ENCODE measurements at places on chromosomes 13 and 19.

GRCh38 chr19:49058562-49058961 lies 1.0 kb upstream of the CGB7 start:
- DNase-seq, result peak; percentile 32

DNA sequence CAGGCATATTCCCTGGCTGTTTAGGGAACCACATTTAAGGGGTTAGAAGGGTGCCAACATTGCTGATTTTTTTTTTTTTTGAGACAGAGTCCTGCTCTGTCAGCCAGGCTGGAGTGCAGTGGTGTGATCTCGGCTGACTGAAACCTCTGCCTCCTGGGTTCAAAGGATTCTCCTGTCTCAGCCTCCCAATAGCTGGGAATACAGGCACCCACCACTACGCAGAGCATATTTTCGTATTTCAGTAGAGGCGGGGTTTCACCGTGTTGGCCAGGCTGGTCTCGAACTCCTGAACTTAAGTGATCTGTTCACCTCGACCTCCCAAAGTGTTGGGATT lies 7.8 kb upstream of the CRX start:
- no peak for DNase-seq

GRCh38 chr19:46746281-46747057 lies at the start of gene STRN4:
Gene STRN4 (minus strand): TSS chr19:46746450. CDS start chr19:46746430, 20 bp downstream.
- DNase-seq, result peak; percentile 41

GRCh38 chr13:40483601-40484000 lies 182.8 kb downstream of the FOXO1 start:
- no peak for DNase-seq

GRCh38 chr13:28657784-28658538 lies 969 bp upstream of the POMP start:
- DNase-seq, result peak; percentile 35
